Stimulated activated CD4-positive, alpha-beta T cell treated with anti-CD3 and anti-CD28 coated beads, TNF-alpha, amount 100 ng/mL, for 4 hours (primary cell): ENCODE measurements at places on chromosomes 12 and 14.

GRCh38 chr14:44914849-44915248 is 46.9 kb downstream of the KLHL28 start:
- no peak for DNase-seq

- no peak for DNase-seq
Observed at GRCh38 chr14:61877035-61877390, 114.8 kb downstream of the SNAPC1 start.

- no peak for DNase-seq
Observed at GRCh38 chr14:81062816-81063215, 107.4 kb downstream of the TSHR start.

DNA sequence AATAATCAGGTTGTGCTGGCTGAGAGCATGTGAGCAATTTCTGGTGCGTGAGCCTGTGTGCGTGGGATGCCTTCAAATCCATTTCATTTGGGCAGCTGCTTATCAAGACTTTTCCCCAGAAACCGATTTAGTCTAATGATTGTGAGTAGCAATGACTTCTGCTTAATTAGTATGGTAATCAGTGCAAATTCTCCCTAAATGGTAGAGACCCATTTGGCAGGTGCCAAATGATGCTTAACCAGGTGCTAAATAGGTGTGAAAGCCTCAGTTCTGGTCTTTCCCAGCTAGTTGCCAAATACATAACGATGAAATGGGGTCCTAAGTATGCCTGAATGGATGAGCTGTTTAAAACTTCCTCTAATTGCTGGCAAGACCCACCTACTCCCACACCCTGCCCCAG is 248.4 kb upstream of the CCDC196 start:
- DNase-seq = no peak

- DNase-seq = no peak
Observed at GRCh38 chr12:113846883-113847755, 119.0 kb downstream of the RBM19 start.
